ENCODE measurements at places on chromosomes 6 and 20.

DNA sequence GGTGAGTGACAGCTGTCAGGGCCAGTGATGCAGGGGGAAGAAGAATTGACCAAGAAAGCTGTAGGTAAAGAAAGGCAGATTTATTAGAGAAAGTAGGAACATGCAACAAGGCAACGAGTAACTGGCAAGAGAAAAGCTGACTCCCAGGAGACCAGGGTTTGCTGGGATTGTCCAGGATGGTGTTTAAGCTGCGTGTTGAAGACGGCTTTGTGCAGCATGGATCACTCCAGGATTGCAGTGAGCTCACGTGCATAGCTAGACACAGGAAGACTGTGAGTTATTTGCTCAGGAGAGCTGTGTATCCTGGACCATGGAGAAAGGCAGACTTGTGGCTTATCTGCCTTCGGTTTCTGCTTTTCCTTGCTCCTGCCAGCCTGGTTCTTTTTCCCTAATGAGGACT, 87.6 kb downstream of the TTLL2 start:
- no peak for DNase-seq

DNA sequence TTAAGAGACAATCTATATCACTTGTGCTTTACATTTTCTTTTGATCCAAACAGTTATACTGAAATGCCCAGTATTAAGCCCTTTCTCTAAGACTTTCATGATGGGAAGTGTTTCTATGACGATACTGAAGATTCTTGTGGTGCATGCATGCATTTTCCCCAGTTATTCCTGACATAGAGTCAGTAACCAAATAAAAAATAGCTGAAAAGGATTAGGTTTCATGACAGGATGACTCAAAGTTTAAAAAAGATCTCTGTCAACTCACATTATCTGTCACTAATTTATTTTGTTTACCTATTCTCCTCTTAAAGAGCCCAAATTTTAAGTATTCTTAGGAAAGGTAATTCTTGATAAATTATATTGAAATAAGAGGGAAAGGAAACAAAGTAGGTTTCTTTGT, 98.4 kb downstream of the SESN1 start:
- DNase-seq = no peak

DNA sequence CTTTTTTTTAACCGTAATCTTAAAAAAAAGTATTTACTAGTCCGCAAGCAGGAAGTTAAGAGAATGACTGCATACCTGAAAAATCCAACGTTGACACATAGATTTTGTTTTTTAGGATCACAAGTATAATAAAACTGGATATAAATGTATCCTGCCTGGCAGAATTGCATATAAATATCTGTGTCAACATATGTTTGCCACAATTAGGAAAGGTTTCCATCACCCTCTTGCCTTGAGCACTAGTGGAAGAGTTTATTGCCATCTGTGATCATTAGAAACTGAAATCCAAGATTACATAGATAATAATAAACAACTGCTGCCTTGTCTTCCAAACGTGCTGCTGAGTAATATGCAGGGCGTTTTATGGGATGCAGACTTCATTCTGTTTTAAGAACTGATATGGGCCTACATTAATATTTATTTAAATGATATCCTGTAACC, 27.9 kb downstream of the PLEKHG1 start:
- DNase-seq = no peak

GRCh38 chr20:1818247-1818840, 76.9 kb upstream of the SIRPA start:
- DNase-seq = no peak

GRCh38 chr20:39210341-39211036, 248.3 kb downstream of the DHX35 start:
- DNase-seq = no peak

DNA sequence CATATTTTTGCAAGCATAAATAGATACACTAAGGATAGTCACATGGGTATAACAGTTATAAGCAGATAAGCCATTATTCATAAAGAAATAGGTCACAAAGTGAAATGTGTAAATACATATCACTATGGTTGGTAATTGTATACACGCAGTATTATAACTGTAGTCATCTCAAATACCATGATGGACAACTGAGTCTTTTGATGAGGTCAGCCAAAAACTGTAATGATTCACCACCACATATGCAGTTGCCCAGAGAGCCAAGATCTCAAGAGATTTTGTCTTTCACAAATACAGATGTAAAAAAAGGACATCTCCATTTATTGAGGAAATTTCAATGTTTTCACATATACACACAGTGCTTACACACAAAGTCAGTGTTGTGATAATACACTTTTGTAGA, 28.3 kb downstream of the ZNF292 start:
- no peak for DNase-seq

DNA sequence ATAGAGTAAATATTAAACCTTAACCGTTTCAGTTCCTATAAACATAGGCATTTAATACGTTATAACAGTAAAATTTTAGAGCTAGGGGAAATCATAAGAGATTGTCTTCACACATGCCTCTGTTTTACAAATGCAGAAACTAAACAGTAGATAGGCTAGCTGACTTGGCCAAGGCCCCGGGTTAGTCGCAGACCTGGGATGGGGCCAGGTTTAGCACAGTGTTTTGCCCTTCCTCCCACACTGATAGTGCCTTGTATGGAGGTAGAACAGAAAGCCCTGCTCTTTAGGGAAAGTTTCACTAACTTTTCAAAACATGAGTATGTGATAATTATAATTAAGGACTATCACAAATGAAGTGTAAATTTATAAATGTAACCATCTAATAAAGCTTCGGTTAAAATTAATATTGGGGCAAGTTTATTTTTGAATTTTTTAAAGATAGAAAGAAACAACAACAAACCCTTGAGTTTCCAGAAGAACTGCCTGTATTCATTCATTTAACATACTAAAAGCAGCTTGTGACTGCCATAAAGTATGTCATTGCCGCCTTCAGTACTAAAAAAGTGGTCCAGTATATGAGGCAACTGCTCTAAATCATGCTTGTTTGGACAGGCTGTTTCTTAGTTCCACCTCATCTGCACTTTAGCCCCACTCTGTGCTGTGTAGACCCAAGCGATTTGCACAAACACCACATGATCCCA, 62.5 kb upstream of the LOC128125822 start:
- DNase-seq = no peak

DNA sequence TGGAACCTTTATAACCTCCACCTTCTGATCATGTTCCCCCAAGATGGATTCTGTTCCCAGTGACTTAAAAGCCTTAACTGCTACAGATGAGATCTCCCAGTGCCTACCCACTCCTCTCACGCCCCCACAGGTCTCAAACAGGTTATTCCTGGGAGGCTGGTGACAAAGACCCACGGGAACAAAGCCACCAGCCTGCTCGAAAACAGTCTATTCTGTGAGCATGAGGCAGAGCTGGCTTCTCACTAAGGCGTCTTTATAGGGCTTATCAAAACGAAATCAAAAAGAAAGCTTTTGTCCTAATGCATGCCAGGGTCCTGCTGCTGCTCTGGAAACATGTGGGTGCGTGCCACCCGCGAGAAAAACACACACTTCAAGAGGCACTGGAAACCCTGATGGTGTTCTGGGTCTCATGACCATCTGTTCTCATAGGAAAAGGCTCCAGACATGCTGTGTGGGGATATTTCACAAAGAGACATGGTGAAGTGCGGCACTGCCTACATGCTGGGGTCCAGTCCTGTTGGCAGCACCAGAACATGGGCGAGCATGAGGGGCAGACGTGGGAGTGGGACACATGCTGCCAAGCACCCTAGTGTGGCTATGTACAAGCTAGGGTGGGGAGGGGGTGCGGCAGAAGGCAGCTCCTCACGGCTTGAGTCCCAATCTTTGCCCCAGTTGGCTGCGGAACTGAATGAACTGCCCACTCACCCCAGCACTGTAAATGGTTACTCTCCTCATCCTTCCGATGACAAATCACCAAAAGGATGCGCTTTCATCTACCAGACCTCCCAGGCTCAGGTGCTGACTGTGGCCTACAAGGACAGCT, 2.1 kb downstream of the FKBP1A start:
- DNase-seq = no peak

DNA sequence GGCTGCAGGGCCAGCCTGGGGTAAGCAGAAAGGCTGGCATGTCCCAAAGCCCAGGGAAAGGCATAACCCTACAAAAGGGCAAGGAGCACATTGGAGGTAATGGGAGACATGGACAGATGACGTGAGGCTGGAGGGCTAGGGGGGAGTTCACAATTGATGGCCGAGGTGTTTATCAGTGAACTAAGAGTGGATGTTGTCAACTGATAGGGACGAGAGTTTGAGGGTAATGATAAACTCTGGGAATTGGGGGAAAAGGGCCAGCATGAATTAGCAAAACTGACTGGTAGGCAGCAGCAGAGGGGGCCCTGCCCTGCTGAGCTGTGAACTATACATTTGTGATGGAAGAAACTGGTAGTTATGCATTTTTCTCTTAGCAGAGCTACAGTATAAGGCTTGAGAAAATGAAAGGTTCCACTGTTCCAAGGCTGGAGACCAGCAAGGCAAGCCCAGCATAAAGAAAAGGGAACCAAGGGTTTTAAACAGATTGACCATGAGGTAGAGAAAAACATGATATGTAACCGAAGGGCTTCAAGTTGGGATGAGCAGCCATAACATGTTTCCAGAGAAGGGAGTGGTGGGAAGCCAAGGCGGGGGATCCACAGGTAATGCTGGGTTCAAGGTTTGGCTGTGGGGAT, 98.1 kb upstream of the MLN start:
- no peak for DNase-seq

GRCh38 chr6:112225691-112226090, 28.7 kb downstream of the LAMA4 start:
- no peak for DNase-seq

DNA sequence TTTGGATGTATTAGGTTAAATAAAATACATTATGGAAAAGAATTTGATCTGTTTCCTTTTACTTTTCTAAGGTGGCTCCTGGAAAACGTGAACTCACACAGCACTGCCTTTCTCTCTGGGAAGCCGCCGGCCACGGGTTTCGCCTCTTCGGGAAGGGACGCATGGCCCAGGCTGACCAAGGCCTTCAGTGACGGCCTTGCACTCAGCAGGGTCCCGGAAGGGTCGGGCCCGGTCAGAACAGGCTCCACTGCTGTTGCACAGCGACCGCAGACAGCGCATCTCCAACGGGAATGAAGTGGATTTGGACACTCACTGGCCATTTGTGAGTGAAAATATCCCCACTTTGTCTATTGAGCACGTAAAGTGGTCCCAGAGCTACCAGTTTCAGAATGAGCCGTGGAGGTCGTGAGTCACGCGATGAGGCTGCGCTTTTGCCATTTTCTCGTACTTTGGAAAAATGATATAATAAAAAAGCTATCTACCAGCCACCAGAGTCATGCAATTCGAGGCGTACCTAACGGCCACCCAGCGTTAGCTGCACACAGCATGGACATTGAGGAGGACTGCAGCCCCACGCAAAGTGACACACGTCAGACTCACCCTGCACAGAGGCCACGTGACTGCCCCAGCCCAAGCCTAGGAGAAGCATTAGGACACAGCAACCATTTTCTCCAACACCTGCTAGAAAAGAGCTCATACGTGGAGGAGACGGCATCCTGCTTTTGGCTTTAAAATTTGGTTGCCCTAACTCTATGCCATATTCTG, 244.3 kb downstream of the TTLL2 start:
- no peak for DNase-seq

GRCh38 chr6:149435919-149436586, 36.0 kb downstream of the SUMO4 start:
- DNase-seq = no peak

DNA sequence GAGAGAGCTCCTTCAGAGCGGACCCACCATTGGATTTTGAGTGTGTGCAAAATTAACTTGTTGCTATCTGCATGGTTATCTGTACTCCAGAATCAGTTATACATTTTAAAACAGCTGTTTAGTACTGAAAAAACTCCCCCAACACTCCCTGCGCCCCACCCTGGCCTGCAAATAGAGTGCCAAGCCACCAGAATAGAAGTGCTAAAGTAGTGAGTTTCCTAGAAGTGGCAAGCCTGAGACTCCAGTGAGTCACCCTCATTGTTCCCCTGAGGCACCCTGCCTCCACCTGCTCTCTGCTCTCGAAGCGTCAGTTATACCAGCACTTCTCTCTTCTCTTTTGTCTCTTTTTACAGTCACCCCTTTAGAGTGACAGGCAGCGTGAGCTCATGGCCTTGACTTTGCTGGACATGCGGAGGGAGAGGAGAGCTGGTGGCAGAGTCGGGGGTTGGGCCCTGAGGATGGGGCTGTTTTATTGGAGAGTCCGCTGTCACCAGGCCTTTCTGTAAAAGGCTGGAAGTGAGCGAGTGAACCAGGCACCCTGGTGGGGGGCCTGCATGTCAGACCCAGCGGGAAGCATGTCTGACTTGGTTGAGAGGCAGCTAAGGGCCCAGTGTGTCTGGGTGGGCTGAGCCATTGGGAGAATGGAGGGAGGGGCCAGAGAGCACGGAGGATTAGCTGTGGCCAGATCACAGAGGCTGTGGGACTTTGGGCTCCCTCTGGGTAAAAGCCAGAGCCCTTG, 10.4 kb downstream of the IGF2R start:
- DNase-seq = no peak

DNA sequence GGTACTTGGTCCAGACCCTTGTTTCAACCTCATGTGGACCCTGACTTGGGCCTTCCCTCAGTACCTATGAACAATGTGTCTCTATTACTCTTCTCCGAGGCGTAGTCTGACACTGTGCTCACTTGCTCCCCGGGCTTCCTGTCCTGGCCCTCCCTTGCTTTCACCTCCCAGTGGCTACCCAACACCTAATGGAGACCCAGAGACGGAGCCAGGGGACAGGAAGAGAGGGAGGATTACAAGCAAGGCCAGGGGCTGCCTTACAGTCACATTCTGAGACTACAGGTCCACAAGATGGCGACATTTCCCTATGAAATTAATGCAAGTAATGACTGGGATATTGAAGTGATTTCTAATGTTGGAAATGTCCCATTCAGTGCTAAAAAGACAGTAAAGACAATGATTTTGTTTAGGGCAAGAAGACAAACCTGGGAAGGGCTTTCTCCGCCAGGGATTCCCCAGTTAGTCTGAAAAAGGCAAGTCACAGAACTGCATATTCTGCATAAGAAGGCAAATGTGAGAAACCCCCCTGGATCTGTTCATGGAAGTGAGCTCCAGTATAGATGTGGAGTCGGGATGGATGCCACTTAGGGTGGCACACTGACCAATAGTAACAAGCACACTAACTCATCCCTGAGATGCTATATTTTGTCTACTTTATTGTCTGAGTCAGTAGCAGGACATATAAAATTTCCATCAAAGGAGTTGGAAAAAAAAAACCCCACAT, 44.0 kb upstream of the ZBTB24 start:
- DNase-seq = no peak

DNA sequence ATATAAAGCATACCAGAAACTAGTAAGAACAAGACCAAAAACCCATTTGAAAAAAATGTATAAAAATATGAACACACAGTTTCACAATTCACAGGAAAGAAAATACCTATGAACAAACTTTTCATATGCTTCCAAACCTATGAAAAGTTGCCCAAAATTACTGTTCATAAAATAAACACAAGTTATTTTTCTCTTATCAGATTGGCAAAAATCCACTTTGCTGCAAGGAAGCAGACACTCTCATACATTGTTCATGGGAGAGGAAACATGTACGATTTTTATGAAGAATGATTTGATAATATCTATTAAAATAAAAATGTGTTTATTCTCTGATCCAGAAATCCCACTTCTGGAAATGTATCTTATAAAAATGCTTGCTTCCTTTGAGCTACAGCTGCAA, 40.0 kb upstream of the OCSTAMP start:
- no peak for DNase-seq
